Memory B cell (primary cell): ENCODE measurements at places on chromosomes 5 and 9.
A peak's percentile ranks its signal among the peaks of the same experiment; 100 is the strongest.

GRCh38 chr5:31324842-31325241 is 131.4 kb downstream of the CDH6 start:
- no peaks in the 10 kb centered on the region for H3K36me3 ChIP-seq
- H3K27ac ChIP-seq, result no peak overlapping the region
- peaks cover 2% of the 10 kb centered on the region for H3K27me3 ChIP-seq
- H3K4me3 ChIP-seq, result no peak overlapping the region
- DNase-seq, result no peak

DNA sequence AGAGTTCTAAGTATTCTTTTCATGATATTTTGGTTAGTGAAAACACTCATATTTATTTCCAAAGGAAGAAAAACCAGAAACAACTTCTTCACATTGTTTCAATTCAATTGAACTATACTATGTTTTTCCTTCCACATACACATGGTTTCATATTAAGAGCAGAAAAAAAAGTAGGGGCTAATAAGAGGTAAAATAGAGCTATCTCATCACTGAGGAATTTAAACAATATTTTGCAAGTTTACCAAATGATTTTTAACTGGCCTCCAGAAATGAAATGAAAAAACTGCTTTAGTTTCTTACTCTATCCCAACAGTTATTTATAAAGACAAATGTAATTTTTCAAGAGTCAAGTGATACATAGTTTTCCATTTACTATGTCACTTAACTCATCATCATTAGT is 233.5 kb downstream of the RFX3 start:
- no peak overlapping the region for H3K27ac ChIP-seq
- DNase-seq, result no peak
- H3K4me3 ChIP-seq, result no peak overlapping the region
- peaks cover 18% of the 10 kb centered on the region for H3K36me3 ChIP-seq
- H3K4me1 ChIP-seq, result no peaks in the 10 kb centered on the region

- H3K4me1 ChIP-seq, result peaks cover 3% of the 10 kb centered on the region
- H3K27me3 ChIP-seq, result no peaks in the 10 kb centered on the region
- DNase-seq, result no peak
Measured at GRCh38 chr9:79477955-79478771, 93.6 kb upstream of the TLE4 start.

- no peak overlapping the region for H3K4me3 ChIP-seq
- peaks cover 17% of the 10 kb centered on the region for H3K27me3 ChIP-seq
- no peaks in the 10 kb centered on the region for H3K36me3 ChIP-seq
- DNase-seq, result peak; percentile 7
- no peak overlapping the region for H3K27ac ChIP-seq
Measured at GRCh38 chr5:180718810-180719453, 20.9 kb downstream of the OR2Y1 start.

DNA sequence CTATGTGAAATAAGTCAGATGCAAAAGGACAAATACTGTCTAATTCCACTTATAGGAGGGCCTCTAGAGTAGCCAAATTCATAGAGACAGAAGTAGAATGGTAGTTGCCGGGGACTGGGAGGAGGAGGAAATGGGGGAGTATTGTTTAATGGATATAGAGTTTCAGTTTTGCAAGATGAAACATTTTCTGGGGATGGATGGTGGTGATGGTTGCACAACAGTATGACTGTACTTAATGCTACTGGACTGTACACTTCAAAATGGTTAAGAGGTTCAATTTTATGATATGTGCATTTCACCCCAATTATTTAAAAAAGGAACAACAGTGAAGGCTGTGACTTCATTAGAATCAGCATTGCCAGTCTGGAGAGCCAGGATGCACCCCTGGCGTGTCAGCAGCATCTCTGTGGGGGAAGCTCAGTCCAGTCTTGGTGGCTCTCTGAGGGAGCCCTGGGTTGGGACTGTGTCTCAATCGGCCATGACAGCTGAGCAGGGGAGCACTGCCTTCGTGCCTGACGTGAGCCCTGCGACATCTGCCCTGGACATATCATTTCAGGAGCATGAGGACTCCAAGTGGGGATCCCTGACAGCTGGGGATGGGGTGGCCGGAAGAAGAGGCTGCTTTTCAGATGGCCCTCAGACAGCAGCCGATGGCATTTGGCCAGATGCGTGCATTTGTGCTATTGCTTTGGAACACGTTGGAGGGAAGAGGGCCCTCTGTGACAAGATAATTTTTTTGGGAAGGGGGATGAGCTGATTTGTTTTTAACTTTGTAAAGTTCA is 130.8 kb upstream of the STC2 start:
- H3K36me3 ChIP-seq, result no peaks in the 10 kb centered on the region
- peaks cover 2% of the 10 kb centered on the region for H3K27me3 ChIP-seq
- no peak overlapping the region for H3K4me3 ChIP-seq

DNA sequence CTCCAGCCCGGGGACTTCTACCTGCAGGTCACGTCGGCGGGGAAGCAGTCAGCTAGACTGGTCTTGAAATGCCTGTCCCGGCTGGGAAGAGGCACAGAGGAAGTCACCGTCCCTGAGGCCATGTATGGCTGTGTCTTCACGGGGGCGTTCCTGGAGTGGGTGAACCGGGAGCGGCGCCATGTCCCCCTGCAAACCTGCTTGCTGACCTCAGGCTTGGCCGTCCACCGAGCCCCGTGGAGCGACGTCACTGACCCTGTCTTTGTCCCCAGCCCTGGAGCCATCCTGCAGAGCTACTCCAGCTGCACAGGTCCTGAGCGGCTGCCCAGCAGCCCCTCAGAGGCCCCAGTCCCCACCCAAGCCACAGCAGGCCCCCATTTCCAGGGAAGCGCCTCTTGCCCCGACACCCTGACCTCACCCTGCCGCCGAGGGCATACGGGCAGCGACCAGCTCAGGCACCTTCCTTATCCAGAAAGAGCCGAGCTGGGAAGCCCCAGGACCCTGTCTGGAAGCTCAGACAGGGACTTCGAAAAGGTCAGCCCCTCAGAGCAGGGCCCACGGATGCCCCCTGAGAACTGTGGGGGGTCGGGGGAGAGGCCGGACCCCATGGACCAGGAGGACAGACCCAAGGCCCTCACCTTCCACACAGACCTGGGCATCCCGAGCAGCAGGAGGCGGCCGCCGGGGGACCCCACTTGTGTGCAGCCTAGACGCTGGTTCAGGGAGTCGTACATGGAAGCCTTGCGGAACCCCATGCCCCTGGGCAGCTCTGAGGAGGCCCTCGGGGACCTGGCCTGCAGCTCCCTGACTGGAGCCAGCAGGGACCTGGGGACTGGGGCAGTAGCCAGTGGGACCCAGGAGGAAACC is 47.8 kb downstream of the PLEKHG4B start:
- peaks cover 12% of the 10 kb centered on the region for H3K27me3 ChIP-seq
- H3K27ac ChIP-seq, result no peak overlapping the region
- DNase-seq, result no peak
- H3K36me3 ChIP-seq, result no peaks in the 10 kb centered on the region

DNA sequence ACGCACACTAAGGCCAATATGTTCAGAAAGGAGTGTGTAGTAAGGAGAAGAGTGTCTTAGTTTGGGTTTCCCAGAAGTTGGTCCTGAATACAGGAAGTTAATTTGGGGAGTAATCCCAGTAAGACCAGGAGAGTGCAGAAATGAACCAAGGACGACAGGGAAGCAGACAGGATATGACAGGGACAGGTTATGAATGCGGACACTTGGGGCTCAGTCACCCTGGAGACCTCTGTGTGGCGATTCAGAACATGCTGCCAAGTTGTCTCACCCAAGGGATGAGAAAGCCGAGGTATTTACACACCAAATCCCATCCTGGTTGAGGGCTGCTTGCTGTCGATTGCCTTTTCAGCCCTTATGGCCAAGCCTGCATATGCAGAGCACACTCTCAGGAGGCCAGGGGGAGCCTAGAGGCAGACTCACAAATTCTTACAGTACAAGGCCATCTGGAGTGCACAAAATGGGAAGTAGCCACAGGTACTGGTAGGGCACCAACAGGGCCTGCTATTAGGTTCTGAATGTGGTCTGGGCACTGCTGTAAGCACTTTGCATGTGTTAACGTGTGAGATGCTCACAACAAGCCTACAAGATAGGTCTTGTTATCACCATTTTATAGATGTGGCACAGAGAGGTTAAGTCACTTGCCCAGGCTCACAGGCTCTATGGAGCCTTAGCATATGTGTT is 233.1 kb upstream of the ANKRD55 start:
- peaks cover 4% of the 10 kb centered on the region for H3K36me3 ChIP-seq
- H3K27me3 ChIP-seq, result no peaks in the 10 kb centered on the region
- H3K4me3 ChIP-seq, result no peak overlapping the region

GRCh38 chr5:37774912-37775483 is 64.8 kb downstream of the GDNF start:
- peak; percentile 2 for DNase-seq
- peaks cover 2% of the 10 kb centered on the region for H3K27me3 ChIP-seq
- no peak overlapping the region for H3K27ac ChIP-seq
- no peaks in the 10 kb centered on the region for H3K36me3 ChIP-seq
- H3K4me1 ChIP-seq, result no peaks in the 10 kb centered on the region

GRCh38 chr9:8903077-8903476 is 1103.5 kb upstream of the DMAC1 start:
- H3K27me3 ChIP-seq, result no peaks in the 10 kb centered on the region
- no peaks in the 10 kb centered on the region for H3K36me3 ChIP-seq
- H3K4me3 ChIP-seq, result no peak overlapping the region
- H3K27ac ChIP-seq, result no peak overlapping the region
- H3K4me1 ChIP-seq, result no peaks in the 10 kb centered on the region

- no peak for DNase-seq
- peaks cover 3% of the 10 kb centered on the region for H3K36me3 ChIP-seq
- no peak overlapping the region for H3K4me3 ChIP-seq
- H3K27me3 ChIP-seq, result peaks cover 13% of the 10 kb centered on the region
- no peak overlapping the region for H3K27ac ChIP-seq
- H3K4me1 ChIP-seq, result peaks cover 20% of the 10 kb centered on the region
Measured at GRCh38 chr9:78114581-78114980, 83.0 kb upstream of the GNAQ start.

DNA sequence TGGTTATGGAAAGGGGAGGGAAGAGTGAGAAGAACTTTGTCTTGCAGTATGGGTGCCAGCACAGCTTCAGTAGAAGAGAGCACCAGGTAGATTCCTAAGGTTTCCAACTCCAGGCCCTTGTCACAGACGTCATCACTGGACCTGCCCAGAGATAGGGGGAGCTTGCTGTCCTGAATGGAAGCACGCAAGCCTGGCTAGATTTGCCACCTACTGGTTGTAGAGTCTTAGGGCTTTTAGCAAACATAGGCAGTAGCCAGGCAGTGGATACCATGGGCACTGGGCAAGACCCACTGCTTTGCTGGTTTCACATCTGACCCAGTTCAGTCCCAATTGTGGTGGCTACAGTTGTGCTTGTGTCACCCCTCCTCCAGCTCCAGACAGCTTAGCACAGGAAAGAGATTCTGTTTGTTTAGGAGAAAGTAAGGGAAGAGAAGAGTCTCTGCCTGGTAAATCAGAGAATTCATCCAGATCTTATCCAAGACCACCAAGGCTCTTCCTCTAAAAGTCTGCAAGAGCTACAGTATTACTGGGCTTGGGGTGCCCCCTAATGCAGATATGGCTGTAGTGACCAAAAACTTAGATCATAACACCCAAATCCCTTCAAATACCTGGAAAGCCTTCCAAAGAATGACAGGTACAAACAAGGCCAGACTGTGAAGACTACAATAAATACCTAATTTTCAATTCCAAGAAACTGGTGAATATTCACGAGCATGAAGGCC is 158.9 kb downstream of the HINT1 start:
- H3K4me3 ChIP-seq, result no peak overlapping the region
- no peaks in the 10 kb centered on the region for H3K4me1 ChIP-seq
- peaks cover 3% of the 10 kb centered on the region for H3K27me3 ChIP-seq
- no peak overlapping the region for H3K27ac ChIP-seq

GRCh38 chr9:92722386-92723298 is 42.0 kb downstream of the BICD2 start:
- peak overlapping the region; percentile 42 for H3K27ac ChIP-seq
- H3K4me1 ChIP-seq, result peaks cover 58% of the 10 kb centered on the region
- no peak for DNase-seq
- no peak overlapping the region for H3K4me3 ChIP-seq
- no peaks in the 10 kb centered on the region for H3K27me3 ChIP-seq
- peaks cover 31% of the 10 kb centered on the region for H3K36me3 ChIP-seq

- H3K4me3 ChIP-seq, result no peak overlapping the region
- no peaks in the 10 kb centered on the region for H3K36me3 ChIP-seq
- no peak overlapping the region for H3K27ac ChIP-seq
- H3K27me3 ChIP-seq, result peaks cover 4% of the 10 kb centered on the region
- no peak for DNase-seq
- no peaks in the 10 kb centered on the region for H3K4me1 ChIP-seq
Measured at GRCh38 chr9:4207881-4208615, 91.8 kb downstream of the GLIS3 start.

DNA sequence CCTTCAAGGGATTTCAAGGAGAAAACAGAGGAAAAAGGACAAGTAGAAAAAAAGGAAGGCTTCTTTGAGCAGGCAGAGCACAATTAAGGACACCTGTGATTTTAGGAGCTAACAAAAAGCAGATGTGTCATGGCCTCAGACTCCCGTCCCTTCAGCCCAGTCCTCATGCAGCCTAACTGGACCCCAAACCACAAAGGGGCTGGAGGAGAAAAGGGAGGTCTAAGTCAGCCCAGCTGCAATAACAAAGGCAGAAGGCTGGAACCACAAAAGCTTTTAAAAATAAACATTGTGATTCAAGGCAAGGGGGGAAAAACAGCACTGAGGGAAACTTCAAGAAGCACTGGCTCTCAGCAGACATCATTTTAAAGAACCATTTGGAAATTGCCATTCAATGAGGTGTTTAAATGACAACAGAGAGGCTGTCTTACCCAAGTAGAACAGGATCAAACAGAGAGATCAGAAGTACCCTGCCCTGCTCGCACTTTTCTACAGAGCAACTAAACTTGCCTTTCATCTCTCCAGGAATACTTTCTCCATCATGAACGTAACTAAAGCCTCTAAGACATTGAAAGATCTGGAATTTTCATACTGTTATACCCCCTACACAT is 89.3 kb downstream of the SEMA5A start:
- no peaks in the 10 kb centered on the region for H3K36me3 ChIP-seq
- H3K27ac ChIP-seq, result no peak overlapping the region
- H3K4me1 ChIP-seq, result no peaks in the 10 kb centered on the region
- H3K27me3 ChIP-seq, result no peaks in the 10 kb centered on the region
- no peak for DNase-seq
- H3K4me3 ChIP-seq, result no peak overlapping the region

DNA sequence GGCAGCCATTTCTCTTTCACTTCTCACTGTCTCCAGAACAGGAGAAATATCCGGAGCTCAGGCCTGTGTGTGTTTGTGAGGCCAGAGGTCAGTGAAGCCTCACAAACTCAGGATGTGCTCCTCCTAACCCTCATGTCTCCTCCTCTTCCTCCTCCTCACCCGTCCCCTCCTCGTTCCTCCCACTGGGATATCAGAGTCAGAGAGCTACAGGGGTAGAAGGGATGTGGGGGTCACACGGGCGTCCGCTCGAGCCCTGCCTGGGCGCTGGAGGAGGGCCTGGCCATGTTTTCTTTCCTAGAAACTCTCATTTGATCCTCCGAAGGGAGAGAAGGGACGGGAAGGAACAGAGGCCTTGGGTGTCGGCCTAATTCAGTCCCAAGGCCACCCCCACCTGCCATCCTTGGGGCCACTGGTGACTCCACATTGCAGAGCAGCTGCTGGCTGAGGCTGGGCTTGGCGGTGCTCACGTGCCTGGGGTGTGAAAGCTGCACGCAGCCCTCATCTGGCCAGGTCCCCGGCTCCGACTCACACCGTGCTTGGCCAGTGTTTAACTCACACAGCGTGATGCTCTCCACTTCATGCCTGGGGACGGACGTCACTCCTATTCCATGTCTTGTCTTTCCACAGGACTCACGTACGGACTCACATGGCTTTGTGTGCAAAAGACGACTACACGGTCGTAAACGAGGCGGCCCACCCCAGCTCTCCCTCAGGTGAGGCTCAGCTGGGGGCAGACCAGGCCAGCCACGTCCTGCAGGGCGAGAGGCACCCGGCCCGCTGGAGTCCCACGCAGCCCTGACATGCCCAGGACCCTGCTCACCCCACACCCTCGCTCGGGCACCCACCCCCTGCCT is 22.6 kb upstream of the SLC6A19 start:
- H3K27ac ChIP-seq, result no peak overlapping the region
- H3K36me3 ChIP-seq, result no peaks in the 10 kb centered on the region
- H3K4me1 ChIP-seq, result no peaks in the 10 kb centered on the region
- no peak overlapping the region for H3K4me3 ChIP-seq
- H3K27me3 ChIP-seq, result peaks cover 5% of the 10 kb centered on the region
